ENCODE measurements at places on chromosomes 2 and 18. TPM values are rescaled to one million over a fixed set of nuclear protein-coding genes. Genes with fewer than 3 reads are reported as not detected.

Gene TBR1
- total RNA-seq = not detected

Gene C1QL2
- total RNA-seq = not detected

Gene CDH2
- 30.3 TPM for total RNA-seq

Gene C18orf54
- 11.1 TPM for total RNA-seq

Measured in LHCN-M2 (cell line).